H7 (cell line): ENCODE measurements at places on chromosomes 7 and 10.

- DNase-seq, result no peak
Observed at GRCh38 chr7:7979558-7979957, 11.0 kb downstream of the GLCCI1 start.

DNA sequence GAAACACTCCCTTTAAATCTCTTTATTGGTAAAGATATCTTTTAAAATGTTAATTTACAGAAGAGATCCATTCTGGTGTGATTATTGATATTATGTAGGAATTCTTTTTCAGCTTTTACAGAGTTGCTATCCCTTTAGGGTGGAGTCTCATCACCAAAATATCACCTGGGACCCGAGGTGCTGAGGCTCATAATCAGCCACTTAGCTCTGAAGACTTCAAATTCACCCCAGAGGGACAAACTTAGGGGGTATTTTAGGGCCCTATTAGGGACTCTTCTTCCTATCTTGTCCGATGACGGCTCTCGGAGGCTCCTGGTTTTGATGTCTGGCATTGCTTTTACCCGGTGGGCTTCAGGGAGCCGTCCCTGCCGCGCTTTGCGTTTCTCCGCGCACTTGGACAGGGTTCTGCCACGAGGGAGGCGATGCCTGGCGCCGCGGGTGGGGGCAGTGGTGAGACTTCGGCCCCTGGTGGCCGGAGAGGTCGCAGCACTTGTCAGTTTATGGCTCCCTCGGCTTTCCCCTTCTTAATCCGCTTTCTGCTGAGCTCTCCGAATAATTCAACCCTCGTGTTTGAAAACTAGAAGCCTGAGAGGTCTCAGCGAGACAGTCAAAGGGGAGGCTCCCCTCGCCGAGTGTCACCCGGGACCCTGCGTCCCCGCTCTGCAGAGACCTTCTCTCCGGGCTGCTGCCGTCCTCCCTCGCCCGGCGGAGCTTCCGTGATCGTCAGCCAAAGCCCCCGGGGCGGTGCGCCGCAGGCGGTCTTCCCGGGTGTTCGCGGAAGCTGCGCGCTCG, 27.8 kb downstream of the RBM20 start:
- DNase-seq, result peak; percentile 89

DNA sequence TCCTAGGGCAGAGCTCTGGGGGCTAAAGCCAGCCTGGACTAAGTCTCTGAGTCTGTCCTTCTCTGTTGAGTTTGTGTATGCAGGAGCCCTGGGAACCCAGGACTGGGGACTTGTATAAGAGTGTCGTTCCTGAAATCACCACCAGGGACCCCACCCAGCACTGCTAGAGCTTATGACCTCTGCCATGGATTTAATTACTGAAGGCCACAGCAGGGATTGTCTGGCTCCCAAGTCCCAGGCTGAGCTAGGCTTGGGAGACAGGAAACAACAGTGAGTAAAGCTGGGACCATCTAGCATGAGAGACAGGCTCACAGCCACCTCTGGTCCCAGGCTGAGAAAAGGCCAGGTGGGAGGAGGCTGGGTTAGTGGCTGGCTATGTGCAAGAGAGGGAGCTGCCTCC, 1.4 kb upstream of the TSPAN15 start:
- peak; percentile 78 for DNase-seq

DNA sequence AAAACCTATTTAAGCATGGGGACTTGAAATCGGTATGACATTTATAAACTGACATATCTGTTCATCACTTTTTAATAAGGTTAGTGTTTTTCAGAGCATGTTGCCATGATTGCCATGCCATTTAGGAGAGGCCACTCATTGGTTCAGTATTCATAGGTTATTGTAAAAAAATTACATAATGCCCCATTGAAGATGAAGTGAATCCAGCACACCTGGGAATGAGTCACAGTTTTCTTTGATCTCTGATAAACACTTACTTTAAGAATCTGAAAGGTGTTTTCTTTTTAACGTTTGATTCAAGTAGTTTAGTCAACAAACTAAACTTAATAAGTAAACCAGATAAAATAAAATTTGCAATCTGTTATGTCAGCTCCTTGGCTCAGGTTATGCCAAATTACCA, 278.3 kb downstream of the ARL4A start:
- DNase-seq, result no peak

- peak; percentile 13 for DNase-seq
Observed at GRCh38 chr10:26857991-26858706, 2.6 kb downstream of the ABI1 start.

DNA sequence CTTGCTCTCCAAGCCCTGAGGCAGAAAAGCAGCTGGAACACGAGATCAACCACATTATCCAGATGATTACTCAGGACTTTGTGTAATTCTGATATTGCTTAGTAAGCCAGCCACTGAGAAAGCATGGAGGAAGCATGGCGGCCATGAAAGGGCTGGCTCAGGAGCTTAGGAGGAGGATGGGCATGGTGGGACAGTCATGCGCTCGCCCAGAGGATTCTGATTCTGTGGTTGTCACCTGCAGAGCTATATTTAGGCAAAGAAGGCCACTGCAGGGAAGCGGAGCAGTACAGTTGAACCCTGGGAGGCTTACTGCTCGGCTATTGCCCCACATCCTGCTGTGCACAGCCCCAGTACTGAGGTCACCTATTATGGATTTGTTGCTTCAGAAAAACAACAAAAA, 128.8 kb upstream of the DNAJB12 start:
- DNase-seq, result no peak

DNA sequence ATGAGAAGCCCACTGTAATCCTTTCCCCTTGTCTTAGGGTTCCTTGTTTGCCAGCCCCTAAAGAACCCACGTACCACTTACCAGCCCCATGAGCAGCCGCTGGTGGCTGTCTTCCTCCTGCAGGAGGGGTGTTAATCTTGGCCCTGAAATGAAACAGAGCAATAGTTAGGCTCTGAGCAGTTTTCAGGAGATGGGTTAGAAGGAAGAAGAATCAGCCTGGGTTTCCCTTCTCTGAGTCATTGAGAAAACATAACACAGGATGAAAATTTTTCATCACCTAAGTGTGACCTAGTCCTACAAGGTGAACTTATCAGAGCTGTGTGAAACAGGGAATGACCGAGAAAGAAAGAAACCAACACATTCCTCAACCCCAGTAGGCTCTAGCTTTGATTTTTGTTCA, 90.0 kb downstream of the GSAP start:
- DNase-seq, result no peak

- DNase-seq, result no peak
Observed at GRCh38 chr10:110808123-110808522, 63.6 kb upstream of the PDCD4 start.

DNA sequence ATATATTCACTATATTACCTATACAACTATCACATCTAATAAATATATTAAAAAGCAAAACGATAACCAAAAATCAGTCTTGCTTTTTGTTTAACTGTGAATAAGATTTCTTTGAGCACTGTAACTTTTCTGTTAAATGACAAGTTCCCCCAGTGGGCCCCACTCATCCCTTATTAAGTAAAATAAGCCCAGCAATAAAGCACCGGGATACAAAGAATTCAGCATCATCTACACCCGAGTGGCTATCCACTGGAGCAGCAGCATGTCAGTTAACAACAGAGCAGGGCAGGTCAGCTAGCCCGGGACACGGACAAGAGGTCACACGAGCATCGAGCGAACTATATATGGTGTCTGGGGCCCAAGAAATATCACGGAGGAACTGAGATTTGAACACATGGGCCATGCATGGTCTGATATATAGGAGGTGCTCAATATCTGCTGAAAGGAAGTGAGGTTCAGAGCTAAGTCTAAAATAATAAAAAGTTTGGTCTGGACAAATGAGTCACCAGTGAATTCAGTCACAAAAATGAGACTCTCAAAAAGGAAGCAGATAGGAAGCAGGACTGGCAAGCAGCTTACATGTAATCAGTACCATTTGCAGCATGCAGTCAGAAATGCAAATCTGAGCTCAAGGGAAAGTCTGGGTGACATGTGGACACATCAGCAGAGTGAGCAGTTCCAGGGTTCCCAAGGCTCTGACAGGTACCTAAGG, 4.1 kb downstream of the ERCC6 start:
- DNase-seq, result no peak

GRCh38 chr7:138285129-138285528, 174.9 kb upstream of the TRIM24 start:
- no peak for DNase-seq

GRCh38 chr7:26151953-26152781, at the start of gene NFE2L3:
NFE2L3 (plus strand) TSS chr7:26152198; CDS start chr7:26152499, 301 bp downstream.
- peak; percentile 96 for DNase-seq

DNA sequence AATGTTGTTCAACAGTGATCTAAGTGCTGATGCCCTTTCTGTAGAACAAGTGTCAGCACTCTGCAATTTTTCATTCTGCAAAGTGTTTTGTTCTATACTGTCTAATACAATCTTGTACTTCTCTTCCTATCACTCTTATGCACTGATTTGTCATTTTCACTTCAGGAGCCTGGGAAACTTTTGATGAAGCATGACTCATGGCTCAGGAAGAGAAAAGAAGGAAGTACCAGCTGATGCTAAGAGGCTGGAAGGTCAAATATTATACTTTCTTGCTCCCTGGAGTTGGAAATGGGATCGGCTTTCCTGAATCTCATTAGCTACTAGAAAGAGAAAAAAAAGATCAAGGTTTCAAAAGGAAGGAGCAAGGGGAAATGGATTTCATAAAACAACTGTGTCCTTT, 45.8 kb downstream of the DGKI start:
- DNase-seq, result no peak

- no peak for DNase-seq
Observed at GRCh38 chr7:34041707-34042106, 136.4 kb downstream of the BMPER start.

DNA sequence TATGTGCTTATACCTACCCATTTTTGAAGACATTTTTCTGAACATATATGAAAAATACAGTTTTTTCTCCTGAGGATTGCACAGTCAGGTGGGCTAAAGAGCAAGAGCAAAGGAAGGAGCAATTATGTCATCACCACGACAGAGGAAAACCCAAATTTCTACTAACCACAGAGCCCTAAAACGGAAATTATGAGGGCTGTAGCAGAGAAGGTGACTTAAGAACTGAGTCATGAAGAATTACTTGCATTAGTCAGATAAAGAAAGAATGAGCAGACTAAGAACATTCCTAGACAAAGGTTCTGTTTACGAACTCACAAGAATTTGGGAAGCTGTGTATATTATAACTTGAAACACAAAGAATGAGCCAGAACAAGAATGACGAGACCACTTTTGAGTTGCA, 974.4 kb downstream of the NXPH1 start:
- no peak for DNase-seq

DNA sequence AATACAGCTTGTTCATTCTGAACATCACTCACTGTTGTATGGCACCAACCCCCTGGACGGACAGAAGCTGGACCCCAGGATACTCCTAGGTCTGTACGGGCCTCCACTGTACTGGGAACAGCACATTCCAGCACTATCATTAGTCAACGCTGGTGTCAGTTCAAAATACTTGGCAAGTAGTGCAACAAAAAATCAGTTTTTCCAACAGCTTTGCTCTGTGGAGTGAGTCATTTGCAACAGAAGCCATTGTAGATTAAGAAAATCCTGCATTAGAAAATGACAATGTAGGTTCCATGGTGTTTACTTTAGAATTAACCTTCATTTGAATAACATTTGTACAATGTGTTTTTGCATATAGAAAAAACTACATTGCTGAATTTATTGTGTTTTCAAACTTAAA, 266.6 kb downstream of the HDAC9 start:
- DNase-seq, result no peak

DNA sequence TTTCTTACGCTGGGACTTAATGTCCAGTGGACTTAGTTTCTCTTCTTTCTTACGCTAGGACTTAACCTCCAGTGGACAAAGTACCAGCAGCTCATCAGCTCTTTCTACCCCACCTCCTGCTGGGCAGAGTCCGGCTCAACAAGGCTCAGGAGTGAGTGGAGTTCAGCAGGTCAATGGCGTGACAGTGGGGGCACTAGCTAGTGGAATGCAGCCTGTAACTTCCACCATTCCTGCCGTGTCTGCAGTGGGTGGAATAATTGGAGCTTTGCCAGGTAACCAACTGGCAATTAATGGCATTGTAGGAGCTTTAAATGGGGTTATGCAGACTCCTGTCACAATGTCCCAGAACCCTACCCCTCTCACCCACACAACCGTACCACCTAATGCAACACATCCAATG, 199.7 kb downstream of the MLLT10 start:
- DNase-seq, result no peak

DNA sequence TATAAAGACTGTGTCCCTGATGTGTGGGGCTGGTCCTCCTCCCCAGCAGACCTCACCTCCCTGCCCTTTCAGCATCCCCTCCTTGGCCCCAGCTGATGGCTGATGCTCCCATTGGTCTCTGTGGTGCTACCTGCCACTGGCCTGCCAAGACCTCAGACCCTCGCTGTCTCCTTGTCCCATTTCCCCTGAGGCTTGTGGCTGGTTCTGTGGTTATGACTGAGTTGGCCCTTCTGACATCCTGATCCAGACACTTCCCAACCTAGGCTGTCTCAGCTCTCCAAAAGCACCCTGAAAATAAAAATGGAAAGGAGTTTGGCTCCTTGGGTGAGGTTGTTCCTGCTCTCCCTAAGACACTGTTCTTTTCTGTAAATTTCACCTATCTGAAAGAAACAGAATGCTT, 214.2 kb downstream of the RPS24 start:
- DNase-seq, result no peak

DNA sequence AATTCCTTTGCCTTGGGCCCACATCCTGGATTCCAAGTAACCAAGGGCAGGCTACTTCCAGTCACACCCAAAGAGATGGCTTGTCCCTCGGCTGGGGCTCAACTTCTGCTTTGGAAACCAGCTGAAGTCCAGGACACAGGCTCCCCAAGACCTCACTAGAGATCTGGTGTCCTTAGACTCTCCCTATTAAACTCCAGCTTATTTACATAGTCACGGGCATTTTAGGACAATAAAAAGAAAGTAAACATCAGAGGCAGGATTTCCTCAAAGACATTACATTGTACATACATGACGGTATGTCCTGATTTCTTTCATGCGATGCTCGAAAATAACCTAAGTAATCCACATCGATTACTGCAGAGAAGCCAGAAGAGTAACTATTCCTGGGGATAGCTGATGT, 461.5 kb upstream of the C7orf33 start:
- no peak for DNase-seq

GRCh38 chr10:21732067-21732772, 198.2 kb downstream of the MLLT10 start:
- peak; percentile 80 for DNase-seq

GRCh38 chr7:94069162-94069739, 65.1 kb upstream of the BET1 start:
- no peak for DNase-seq

DNA sequence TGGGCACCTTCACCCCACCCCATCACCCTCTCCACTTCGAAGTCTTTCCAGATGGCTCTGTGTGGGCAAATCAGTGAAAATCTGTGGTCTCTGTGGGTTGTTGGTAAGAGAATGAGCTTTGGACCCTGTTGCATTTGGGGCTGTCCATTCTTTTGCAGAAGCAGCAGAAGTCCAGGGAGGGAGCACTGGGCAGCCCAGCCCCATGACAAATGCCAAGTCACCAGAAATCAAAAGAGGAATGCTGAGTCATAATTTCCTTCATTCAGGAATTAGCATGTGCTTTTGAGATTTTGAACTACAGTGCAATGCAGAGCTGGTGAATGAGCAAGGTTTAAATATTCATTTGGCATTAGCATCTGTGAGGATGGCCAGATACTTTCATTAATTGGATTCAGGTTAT, 556.2 kb downstream of the LRMDA start:
- DNase-seq, result no peak

GRCh38 chr7:142248166-142249160, 9.4 kb downstream of the PRSS58 start:
- no peak for DNase-seq

- no peak for DNase-seq
Observed at GRCh38 chr7:137142376-137142775, 201.2 kb downstream of the PTN start.
